ENCODE measurements at places on chromosomes 6 and 20. TPM values are rescaled to one million over a fixed set of nuclear protein-coding genes. Genes with fewer than 3 reads are reported as not detected.

The FOXC1 gene
- 4.0 TPM for total RNA-seq

The ZNF343 gene
- total RNA-seq = 12.1 TPM

The SLC35F1 gene
- total RNA-seq = 0.78 TPM

The SLC22A7 gene
- total RNA-seq = not detected

- H3K4me1 ChIP-seq = no peaks in the 10 kb centered on the region
- no peak for DNase-seq
- no peak overlapping the region for H3K27ac ChIP-seq
- H3K4me3 ChIP-seq = no peak overlapping the region
- no peaks in the 10 kb centered on the region for H3K27me3 ChIP-seq
Observed at GRCh38 chr20:6180531-6180930, 57.7 kb upstream of the FERMT1 start.

DNA sequence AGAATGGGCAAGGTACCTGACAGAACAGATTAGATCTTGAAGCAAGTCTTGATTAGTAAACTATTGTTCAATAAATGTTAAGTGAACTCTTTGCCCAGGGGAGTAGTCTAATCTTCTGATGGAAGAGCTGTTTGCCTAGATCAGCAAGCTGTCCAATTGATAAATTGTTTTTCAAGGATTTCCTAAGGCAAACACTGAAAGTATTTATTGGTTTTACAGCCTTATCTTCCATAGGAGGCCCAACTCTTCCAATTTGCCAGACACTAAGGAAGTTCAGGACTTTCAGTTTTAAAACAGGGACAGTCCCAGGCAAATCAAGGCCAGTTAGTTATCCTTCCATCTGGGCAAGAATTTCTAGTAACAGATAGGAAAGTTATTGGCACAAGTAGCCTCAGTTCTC, 1.8 kb upstream of the C6orf163 start:
- no peaks in the 10 kb centered on the region for H3K36me3 ChIP-seq
- DNase-seq = no peak
- H3K27ac ChIP-seq = no peak overlapping the region
- H3K27me3 ChIP-seq = no peaks in the 10 kb centered on the region
- no peak overlapping the region for H3K4me3 ChIP-seq
- no peaks in the 10 kb centered on the region for H3K4me1 ChIP-seq

GRCh38 chr20:47347661-47348435, 8.7 kb downstream of the ZMYND8 start:
- no peak overlapping the region for H3K4me3 ChIP-seq
- no peaks in the 10 kb centered on the region for H3K36me3 ChIP-seq
- H3K27ac ChIP-seq = peak overlapping the region; percentile 100
- DNase-seq = peak; percentile 25
- H3K4me1 ChIP-seq = peaks cover 72% of the 10 kb centered on the region

GRCh38 chr6:27332692-27333641, 20.9 kb upstream of the POM121L2 start:
- no peak overlapping the region for H3K4me3 ChIP-seq
- H3K4me1 ChIP-seq = no peaks in the 10 kb centered on the region

DNA sequence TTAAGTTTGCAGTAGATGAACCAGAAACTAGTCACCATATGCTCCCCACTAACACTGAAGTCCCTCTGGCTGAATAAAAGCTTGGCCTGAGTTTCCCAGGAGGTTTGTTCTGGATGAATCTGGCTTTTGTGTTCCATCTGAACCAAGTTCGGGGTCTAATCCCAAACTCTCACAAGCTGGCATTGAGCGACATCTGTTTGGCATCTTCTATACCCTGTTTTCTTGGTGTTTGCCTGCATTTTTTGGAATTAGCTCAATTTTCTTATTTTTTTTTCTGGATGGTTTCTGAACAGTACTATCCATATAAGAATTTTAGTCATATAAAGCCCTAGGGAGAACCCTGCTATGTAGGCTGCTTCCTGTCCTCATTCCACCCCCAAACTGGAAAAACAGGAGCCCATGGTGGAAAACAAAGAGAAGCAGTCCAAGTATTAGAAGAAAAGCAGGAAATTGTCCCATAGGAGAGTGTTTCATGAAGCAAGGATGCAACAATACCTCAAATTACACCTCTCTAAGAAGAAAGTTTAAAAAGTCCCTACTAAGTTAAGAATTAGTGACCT, 737.1 kb downstream of the DHX35 start:
- DNase-seq = no peak
- H3K4me1 ChIP-seq = peaks cover 4% of the 10 kb centered on the region
- no peaks in the 10 kb centered on the region for H3K27me3 ChIP-seq
- no peak overlapping the region for H3K4me3 ChIP-seq

- H3K4me1 ChIP-seq = no peaks in the 10 kb centered on the region
- no peaks in the 10 kb centered on the region for H3K36me3 ChIP-seq
- H3K27ac ChIP-seq = no peak overlapping the region
- H3K27me3 ChIP-seq = no peaks in the 10 kb centered on the region
Observed at GRCh38 chr6:78577585-78577984, 289.8 kb upstream of the IRAK1BP1 start.

DNA sequence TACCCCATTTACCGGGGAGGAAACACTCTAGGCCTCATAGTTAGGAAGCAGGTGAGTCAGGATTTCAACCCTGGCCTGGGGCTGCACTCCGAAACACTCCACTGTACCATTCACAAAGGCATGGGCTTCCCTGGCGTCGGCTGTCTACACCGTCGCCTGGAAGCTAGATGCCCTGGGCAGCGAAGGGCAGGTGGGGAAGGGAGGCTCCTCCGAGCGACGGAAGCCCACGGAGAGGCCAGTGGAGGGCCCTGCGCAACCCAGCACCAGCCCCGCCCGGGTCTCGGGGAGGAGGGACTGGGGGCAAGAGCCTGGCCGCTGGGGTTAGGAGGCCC, 16.1 kb downstream of the SDCBP2 start:
- peaks cover 12% of the 10 kb centered on the region for H3K4me1 ChIP-seq
- no peak for DNase-seq
- no peak overlapping the region for H3K4me3 ChIP-seq
- no peaks in the 10 kb centered on the region for H3K36me3 ChIP-seq
- no peak overlapping the region for H3K27ac ChIP-seq
- H3K27me3 ChIP-seq = no peaks in the 10 kb centered on the region

Measured in thyroid gland (tissue), 4 donors.